T1000 (cell line): ENCODE measurements at places on chromosomes 11 and 22.

DNA sequence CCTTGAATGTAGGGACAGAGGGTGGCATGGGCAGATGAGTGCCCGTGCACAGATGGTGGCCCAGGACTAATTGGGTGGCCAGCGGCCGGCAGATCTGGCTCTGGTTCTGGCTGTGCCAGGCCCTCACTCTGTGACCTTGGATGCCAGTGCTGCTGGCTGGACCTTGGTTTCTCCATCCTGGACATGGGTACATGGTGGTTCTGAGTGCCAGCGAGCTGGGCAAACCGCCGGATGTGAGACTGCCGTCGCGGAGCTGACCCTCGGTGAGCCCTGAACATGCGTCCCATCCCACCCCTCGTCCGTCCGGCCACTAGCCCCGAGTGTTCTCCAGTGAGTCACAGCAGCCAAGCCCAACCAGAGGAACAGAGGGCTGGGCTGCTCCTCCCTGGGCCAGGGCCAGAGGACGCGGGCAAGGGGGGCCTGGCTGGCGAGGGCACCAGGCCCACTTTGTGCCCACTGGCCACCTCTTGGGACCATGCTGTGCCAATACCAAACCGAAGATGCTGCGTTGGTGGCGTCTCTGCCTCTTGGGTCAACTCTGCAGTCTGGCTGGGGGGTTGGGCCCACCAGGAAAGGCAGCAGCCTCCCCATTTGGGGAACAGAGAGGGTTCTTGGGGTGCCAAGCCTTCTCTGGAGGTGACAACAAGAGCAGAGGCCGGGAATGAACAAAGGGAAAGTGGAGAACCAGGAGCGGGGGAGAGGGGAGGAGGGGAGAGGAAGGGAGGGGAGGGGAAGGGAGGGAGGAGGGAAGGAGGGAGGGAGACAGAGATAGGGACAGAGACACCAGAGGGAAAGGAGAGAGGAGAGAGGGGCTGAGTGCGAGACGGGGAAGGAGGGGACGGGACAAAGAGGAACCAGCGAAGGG, 10.7 kb downstream of the LSP1 start:
- DNase-seq = peak; percentile 8

- peak; percentile 19 for DNase-seq
These were observed 35.9 kb upstream of the PRDM11 start for GRCh38 chr11:45110562-45110961.

GRCh38 chr11:41499429-41499828, 40.0 kb upstream of the LRRC4C start:
- DNase-seq = no peak

GRCh38 chr11:86676010-86676409, 3.6 kb upstream of the ME3 start:
- DNase-seq = no peak

GRCh38 chr11:118581057-118581456, 8.8 kb downstream of the ARCN1 start:
- no peak for DNase-seq

DNA sequence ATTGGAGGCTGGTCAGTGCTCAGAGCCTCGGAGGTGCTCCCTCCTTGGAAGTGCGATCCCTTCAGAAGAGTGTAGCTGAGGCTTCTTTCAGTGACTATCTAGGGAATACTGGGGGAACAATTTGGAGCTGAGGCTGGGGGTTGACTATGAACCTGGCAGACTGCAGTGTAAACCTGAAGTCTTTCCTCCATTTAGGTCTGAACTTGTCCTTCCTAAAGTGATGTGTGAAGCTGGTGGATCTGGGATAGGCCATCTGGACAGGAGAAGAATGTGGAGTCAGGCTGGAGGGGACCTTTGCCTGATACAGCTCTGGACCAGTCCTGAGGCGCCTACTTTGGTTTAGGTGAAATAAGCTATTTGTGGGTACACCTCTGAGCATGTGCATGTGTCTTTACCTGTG, 3.5 kb upstream of the INSC start:
- DNase-seq = no peak

DNA sequence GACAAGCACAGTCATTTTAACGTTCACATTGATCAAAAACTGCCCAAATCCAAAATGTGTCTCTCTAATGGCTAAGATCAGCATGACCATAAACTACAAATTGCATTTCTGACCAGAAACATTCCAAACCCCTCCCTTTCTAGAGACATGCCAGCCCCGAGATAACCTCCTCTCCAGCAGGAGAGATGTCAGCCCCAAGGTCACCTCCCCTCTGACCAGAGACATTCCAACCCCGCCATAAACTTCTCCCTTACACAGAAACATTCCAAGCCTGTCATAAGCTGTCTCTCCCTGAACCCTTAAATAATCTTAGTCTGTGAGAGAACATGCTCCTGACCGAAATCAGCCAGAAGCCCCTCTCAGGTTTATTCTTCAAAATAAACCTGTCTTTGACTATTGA, 6.6 kb upstream of the EXT2 start:
- no peak for DNase-seq

- DNase-seq = no peak
These were observed 92.6 kb downstream of the PKNOX2 start for GRCh38 chr11:125257190-125257579.

DNA sequence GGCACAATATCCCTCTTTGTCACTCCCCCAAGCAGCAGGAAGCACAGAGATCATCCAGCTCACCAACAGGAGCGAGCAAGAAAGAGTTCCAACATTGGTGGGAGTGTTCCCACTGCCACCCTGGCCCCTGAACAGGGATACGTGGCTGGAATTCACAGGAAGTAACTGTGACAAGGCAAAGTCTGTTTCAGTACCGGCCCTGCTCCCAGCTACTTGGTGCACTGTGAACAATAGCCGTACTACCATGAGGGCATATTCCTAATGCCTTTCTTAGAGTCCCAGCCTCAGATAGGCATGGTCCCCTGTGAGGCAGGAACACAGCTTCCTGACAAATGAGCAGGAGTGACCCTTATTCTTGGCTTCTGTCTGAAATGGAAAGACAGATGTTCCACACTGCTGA, 1.8 kb upstream of the SLC37A2 start:
- no peak for DNase-seq

DNA sequence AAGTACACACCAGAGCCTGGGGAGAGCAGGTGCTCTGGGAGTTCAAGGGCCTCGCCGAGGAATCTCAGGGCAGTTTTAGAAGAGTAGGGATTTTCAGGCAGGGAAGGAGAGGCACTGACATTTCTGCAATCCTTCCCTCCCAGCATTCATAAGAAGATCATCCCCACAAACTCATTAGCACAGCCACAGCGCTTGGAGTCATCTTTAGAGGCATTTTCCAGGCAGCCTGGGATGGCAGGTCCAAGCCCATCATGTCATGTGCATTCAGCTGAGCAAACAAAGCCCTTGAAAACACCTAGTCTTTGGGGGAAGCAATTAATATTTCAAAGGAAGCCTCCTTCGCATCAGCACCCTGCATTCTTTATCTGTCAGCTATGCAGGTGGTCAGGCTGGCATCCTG, 43.8 kb downstream of the MAP6 start:
- DNase-seq = no peak

- DNase-seq = no peak
These were observed 18.0 kb downstream of the CNTF start for GRCh38 chr11:58640386-58641023.

DNA sequence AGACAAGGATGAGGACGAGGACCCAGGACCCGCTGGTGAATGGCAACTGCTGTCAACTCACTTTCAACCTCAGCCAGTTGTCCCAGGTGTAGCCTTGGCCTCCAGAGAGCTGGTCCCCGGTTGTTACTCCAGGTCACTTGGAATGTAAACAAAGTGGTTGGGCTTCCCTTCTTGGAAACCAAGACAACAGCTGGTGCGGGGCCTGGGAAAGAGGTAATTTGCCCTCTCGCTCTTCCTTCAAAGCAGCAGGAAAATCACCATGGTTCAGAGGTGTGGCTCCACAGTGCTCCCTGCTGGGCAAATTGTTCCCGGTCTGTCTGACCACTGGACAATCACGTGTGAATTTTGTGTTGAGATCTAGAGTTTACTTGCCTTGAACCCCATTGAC, 15.0 kb downstream of the SLC1A2 start:
- DNase-seq = no peak

DNA sequence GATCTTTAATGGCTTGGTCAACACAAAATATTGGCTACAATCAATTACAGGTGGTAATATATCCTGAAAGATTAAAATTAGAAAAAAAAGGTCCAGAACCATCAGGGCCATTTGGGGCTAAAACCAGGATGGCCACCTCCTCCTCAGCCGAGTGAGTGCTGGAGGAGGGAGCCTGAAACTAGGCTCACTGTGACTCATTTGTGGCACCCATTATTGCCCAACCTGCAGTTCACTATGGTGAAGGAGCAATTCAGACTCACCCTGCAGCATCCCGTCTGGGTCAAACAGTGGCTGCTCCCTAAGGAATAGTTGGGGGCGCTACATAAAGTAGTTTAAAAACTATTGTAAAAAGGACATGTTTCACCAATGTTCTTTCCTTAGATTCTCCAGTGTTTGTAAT, 60.7 kb downstream of the GLYATL1 start:
- DNase-seq = no peak

- no peak for DNase-seq
These were observed 58.1 kb downstream of the PPFIA1 start for GRCh38 chr11:70328556-70328955.

DNA sequence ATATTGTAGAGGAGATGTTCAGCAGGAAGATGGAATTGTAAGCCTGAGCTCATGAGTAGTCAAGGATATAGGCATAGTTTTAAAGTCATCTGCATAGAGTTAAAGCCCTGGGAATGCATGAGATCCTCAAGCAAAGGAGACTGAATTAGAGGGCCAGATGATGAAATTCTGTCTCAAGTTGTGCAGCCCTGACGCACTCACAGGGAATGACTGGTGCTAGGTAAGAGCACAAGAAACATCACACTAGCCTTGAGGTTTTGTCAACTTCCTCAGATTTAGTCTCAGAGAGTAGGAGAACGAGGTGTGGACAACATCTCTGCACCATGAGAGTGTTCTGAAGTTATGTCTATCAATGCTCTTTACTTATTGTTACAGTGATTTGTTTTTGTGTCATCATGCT, 5.8 kb downstream of the RAB38 start:
- no peak for DNase-seq

GRCh38 chr11:113465786-113466185, 9.4 kb downstream of the DRD2 start:
- DNase-seq = no peak

GRCh38 chr22:44995105-44995514, 14.7 kb downstream of the PHF21B start:
- no peak for DNase-seq

DNA sequence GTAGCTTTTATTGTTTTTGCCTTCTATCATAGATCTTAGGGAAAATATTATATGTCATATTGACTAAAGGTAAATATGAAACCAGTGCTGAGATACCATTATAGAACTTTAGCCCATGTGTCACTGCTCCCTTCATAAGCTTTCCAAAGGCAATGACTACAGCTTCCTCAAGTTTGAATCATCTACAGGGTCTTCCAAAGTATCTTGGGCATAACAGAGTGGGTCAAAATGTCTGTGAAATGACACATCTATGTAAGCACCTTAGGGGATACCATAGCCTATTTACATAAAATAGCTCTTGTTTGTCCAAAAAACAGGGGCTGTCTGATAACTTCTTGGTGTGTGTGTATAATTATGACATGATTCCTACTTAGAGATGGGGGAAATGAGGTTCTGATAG, 52.5 kb downstream of the RELT start:
- DNase-seq = no peak

GRCh38 chr11:120928627-120929026, 95.3 kb upstream of the TBCEL start:
- no peak for DNase-seq

DNA sequence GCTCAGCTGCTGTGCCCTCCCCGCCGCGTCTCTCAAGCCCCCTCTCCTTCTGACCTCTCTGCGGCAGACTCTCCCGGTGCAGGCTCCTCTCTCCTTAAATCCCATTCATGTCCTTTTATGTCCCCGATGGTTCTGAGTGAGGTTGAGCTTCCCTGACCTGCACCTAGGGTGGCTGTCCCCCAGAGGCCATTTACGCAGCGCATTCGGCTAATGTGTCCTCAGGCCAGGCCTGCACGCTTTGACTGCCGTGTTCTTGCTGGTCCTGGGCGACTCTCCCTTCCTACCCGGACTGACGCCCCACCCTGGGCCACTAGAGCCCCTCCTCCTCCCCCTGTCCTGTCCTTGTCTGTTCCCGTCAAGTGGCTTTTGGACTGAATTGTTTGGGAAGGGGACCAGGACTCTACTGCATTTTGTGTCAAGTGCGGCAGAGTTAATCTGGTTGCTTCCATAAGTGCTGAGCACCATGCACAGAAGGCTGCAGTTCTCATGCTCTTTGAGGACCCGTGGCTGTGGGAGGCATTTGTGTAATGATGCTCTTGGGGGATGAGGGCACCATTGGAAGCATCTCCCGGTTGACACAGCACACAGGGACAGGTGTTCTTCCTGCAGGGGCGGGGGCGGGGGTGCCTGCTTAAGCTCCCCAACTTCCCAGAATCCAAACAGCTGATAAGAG, 37.1 kb downstream of the IGHMBP2 start:
- DNase-seq = no peak

DNA sequence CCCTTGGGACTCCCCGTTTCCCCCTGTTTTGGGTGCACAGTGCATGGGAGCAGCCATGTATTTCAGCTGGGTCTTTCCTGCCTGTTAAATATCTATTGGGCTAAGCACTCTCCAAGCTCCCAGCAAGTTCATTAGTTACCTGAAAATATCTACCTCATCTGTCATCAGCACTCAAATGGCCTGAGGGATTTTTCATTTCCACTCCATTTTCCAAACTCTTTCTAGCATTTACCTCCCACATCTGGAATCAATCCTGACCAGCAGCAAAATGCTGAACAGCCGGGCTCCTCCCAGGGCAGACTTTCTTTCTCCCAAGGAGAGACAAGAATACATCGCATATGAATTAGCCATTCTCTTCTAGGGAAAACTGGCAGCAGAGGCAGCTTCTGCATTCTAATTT, 273.5 kb upstream of the MPPED2 start:
- DNase-seq = no peak

DNA sequence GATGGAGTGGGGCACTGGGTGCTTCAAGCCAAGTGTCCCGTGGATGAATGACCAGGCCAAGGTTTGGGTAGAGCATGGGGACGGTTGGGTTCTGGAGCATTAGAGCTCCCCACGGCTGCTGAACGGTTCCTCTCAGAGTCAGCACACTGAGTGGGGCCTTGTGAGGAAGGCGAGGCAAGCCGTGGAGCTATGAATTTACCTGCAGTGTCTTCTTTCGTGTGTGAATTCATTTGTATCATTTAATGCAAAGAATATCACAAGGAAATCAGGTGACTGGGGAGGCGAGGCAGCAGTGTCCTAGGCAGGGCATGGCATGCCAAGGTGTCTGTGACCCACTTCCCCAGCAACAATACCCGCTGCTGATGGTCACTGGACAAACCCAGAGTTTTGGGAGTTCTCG, 343.5 kb upstream of the B3GAT1 start:
- no peak for DNase-seq

- DNase-seq = no peak
These were observed 12.2 kb downstream of the FAR1 start for GRCh38 chr11:13680501-13681264.
